Activated T-cell treated with anti-CD3 and anti-CD28 coated beads, Interleukin-2, amount 50 U/mL, for 48 hours (primary cell): ENCODE measurements at places on chromosomes 13 and 19.

GRCh38 chr13:44474122-44474910 is 100.7 kb downstream of the SERP2 start:
- DNase-seq = no peak

DNA sequence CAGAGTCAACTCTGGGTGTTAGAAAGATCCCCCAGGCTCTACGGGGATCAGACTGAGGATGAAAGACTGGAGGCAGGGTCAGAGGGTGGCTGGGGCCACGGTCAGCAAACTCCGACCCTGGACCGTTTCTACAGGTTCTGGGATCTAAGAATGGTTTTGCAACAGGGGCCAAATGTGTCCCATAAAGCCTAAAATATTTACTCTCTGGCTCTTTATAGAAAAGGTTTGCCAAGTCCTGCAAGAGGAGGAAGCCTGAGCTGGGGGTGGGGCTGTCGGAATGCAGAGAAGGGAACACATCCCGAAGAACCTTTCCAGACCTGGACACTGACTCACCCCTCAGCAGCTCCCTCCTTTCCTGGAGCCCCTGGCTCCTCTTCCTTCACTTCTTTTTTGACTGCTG is 20.7 kb downstream of the LIG1 start:
- DNase-seq = no peak

- DNase-seq = peak; percentile 58
These were observed 55.4 kb downstream of the SACS start for GRCh38 chr13:23377983-23378632.

DNA sequence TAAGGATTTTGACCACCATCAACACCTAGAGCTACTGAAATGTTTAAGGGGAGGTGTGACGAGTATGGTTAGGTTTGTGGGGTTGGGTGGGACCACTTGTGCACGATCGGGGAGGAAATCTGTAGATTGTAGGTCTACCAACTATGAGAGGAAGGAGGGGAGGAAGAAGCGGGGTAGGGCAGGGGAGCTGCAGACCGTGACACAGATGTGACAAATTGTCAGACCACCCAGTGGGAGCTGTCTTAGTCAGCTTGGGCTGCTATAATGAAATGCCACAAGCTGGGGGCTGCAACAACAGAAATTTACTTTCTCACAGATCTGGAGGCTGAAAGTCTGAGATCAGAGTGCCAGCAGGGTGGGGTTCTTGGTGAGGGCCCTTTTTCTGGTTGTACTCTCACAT is 62.2 kb upstream of the ARGLU1 start:
- DNase-seq = no peak

- no peak for DNase-seq
These were observed 18.7 kb downstream of the EFNA2 start for GRCh38 chr19:1304197-1304924.

- DNase-seq = no peak
These were observed 29.5 kb upstream of the FNDC3A start for GRCh38 chr13:48946163-48946562.

- DNase-seq = no peak
These were observed 219.0 kb upstream of the SOX1 start for GRCh38 chr13:111847964-111848363.
